Stimulated activated CD4-positive, alpha-beta T cell treated with anti-CD3 and anti-CD28 coated beads, Interleukin-4, amount 100 ng/mL, for 1 hour (primary cell): ENCODE measurements at places on chromosomes 5 and 9.

- no peak for DNase-seq
These were observed 1.2 kb upstream of the VPS13A start for GRCh38 chr9:77176106-77176505.

DNA sequence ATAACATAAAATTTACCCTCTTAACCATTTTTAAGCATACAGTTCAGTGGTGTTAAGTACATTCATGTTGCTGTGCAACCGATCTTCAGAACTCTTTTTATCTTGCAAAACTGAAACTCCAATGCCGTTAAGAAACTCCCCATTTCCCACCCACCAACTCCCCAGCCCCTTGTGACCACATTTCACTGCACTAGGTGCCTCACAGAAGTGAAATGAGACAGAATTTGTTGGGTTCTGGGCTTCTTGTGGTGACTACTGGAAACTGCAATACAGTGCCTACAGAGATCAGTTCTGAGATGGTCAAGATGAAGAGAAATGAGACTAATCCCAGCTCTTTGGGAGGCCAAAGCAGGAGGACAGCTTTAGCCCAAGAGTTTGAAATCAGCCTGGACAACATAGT is 202.1 kb upstream of the SLC30A5 start:
- DNase-seq: no peak

DNA sequence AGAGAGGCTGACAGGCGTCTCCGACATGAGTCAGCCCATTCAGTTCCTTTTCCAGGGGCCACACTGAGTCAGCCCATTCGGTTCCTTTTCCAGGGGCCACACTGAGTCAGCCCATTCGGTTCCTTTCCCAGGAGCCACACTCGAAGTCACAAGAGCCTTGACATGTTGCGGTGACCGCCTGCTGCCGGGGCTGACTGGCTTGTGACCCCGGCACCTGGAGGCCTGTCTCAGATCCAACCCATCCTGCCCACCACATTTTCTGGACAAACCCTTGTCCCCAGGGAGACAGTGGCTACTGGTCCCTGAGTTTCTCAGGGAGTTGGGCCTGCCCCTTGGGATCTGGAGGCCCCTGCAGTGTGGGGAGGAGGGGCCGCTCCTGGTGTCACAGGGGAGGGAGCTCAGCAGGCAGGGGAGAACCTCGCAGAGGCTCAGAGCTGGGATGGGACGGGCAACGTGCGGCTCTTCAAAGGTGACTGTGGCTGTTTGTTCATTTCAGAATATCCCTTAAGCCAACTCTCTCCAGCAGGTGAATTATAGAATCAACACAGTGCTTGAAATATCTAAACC is 40.5 kb upstream of the LPCAT1 start:
- DNase-seq: no peak

- no peak for DNase-seq
These were observed 937.2 kb upstream of the DMAC1 start for GRCh38 chr9:8736805-8737204.

GRCh38 chr5:114935490-114935889 is 234.2 kb downstream of the TRIM36 start:
- no peak for DNase-seq

DNA sequence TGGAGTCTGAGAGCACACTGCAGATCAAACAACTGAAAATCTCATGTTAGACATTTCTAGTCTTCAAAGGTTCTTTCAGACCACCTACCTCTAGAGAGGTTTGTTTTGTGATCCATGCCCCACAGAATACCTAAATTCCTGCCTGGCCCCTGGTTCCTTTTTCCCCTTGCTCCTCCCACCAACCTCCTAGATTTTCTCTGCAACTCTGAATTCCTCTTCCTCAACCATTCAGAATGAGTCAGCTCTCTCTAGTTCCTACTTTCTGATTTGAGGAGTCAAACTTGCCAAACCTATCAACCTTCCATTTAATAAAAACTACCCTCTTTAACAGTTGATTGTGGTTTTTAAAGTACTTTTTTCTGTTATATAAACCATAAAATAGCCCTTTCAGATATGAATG is 83.2 kb upstream of the ZNF462 start:
- DNase-seq: no peak

GRCh38 chr9:111038331-111039230 is at the start of gene LPAR1:
TSS of gene LPAR1 (minus strand) at chr9:111038470. CDS start at chr9:110972117, 66,353 bp downstream.
- DNase-seq: no peak

- no peak for DNase-seq
These were observed 59.9 kb upstream of the CER1 start for GRCh38 chr9:14782286-14783051.

DNA sequence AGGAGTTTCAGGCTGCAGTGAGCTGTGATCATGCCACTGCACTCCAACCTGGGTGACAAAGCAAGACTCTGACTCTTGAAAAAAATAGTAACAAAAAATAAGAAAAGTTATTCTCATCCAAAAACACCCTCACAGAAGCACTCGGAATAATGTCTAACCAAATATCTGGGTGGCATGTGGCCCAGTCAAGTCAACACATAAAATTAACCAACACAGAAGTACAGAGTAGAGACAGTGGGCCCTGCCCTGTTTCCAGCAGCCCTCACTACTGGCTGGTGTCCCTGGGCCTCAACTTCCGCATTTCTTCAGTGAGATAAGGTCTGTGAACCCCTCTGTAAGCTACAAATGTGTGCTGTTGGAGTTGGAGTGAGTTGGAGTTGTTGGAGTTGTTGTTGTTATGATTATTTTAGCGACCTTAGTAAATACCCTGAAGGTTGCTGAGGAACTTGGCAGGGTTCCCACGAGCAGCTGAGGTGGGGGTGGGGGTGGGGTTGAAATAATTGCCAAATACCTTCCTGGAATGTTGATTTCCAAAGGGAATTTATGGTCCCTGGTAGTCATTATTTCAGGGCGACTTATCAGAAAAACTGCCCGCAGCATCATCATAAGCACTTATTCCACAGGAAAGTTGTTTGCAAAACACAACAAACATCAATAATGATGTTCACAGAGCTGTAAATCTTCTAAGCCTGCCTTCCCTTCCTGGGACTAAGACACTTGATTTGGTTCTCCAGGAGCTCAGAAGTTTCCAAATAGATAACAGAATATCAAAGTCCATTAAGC is 30.2 kb downstream of the C5orf15 start:
- DNase-seq: no peak

DNA sequence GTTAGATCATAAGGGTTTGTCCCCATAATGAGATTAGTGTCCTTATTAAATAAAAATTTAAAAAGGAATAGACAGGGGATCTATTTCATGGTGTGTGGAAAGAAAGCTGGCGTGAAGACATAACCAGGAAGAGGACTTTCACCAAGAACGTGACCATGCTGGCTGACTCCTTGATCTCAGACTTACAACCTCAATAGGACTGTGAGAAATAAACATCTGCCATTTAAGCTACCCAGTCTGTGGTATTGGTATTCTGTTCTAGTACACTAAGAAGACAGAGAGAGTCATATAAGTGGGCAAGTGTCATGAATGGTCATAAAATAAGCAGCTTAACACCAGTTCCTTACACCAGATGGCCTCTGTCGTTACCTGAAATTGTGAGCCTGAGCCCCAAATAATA is 259.4 kb upstream of the CCNG1 start:
- no peak for DNase-seq

DNA sequence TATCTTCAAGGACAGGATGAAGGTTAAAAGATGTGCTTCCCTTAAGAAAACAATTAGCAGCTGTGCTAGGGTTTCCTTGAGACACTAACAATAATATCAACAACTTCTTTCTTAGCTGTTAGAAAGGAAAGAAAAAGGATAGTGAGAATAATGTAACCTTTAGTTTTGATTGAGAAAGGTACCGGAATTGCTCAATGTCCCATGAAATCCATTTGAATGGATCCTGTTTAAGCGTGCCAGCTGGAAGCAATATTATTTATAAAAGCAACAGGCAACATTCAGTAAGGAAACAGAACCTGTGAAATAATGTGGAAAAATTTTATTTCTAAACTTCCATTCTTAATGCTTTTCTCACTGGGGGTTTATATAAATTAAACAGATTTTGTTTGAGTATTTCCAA is 120.9 kb downstream of the CCDC192 start:
- DNase-seq: no peak

GRCh38 chr5:68333649-68334552 is 118.3 kb downstream of the PIK3R1 start:
- DNase-seq: no peak
